ENCODE measurements at places on chromosomes 5 and 9. TPM values are rescaled to one million over a fixed set of nuclear protein-coding genes. Genes with fewer than 3 reads are reported as not detected.

Gene MYOZ3
- not detected for total RNA-seq

Gene FAM163B
- not detected for total RNA-seq

Gene OR1L6
- total RNA-seq, result not detected

Gene MAP1B
- total RNA-seq, result 0.03 TPM

Gene HRH2
- total RNA-seq, result 21.4 TPM

Gene CCNI2
- 16.7 TPM for total RNA-seq

Gene S1PR3
- 0.05 TPM for total RNA-seq
